ENCODE measurements at places on chromosomes 13 and 19. TPM values are rescaled to one million over a fixed set of nuclear protein-coding genes. Genes with fewer than 3 reads are reported as not detected.

The ABCA7 gene
- 15.8 TPM for total RNA-seq

The NDUFB7 gene
- 129 TPM for total RNA-seq

The TMEM38A gene
- 0.83 TPM for total RNA-seq

The PCDH17 gene
- not detected for total RNA-seq

The SWSAP1 gene
- 2.6 TPM for total RNA-seq

The PCDH9 gene
- 0.09 TPM for total RNA-seq

The NCR1 gene
- total RNA-seq: not detected

The MBD3L3 gene
- total RNA-seq: not detected

Data from activated CD4-positive, alpha-beta T cell treated with anti-CD3 and anti-CD28 coated beads, Interleukin-2, amount 10 ng/mL, durations not matched to agents 24 days and 14 days (primary cell).